Right ventricle myocardium superior (tissue), 1 donor: ENCODE measurements at places on chromosomes 12 and 14.

DNA sequence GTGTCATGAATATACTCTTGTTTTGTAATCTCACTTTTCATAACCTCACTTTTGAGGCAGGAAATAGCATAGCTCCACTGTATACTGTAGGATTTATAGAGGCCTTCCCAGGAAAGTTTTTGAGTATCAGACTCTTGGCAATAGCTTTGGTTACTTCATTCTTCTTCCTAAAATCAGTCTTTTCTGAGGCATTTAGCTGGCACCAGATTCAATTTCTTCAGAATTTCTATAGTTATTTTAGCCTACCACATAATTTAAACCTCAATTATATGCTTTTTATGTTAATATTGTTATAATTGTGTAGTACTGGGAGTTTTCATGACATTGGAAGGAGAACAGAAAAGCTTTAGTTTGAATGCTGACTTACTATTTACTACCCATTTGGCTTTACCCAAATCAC is 322.3 kb upstream of the FAR2 start:
- DNase-seq, result no peak

DNA sequence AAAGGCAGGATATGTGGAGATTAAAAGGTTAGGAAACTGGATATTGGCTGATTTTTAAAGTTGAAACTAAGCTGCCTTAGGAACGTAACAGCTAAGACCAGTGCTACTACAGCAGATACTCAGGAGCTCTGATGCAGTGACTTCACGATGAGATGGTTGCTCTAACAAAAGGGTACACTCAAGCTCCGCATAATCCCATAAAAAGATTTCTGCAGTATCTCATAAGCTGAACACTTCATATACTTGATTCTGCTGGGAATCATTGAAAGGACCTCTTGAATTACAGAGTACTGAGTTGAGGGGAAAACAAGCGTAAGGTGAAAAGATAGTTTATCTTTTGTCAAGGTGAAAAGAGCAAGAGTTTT is 3.7 kb downstream of the RNF10 start:
- no peak for DNase-seq

GRCh38 chr12:108446766-108447165 is 68.3 kb upstream of the FICD start:
- peak; percentile 64 for DNase-seq

GRCh38 chr14:37230551-37231194 is 32.9 kb downstream of the MIPOL1 start:
- DNase-seq, result no peak

DNA sequence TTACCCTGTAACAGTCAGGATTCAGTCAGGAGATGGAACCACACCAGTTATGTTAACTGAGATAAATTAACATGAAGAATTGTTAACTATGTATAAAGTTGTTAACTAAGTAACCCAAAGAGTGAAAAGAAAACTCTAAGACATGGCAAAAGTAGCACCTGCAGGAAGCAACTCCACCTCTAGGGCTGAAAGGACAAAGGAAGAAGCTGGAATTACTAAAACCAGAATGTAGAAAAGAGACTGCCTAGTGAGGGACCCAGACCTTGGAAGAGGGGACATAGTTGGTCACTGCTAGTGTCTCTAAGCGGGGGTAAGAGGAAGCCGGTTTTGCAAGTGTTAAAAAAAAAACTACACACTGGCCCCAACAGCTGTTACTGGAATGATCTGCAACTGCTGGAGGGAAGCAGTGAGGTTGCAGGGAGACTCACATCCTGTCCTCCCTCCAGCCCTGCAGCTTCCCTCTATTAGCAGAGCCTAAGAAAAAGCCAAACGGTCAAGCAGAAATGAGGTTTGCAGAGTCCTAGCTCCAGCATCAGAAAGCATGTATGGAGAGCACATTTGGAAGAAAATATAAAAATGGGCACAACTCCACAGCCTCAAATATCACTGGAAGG is 39.8 kb downstream of the GPR135 start:
- DNase-seq, result no peak

DNA sequence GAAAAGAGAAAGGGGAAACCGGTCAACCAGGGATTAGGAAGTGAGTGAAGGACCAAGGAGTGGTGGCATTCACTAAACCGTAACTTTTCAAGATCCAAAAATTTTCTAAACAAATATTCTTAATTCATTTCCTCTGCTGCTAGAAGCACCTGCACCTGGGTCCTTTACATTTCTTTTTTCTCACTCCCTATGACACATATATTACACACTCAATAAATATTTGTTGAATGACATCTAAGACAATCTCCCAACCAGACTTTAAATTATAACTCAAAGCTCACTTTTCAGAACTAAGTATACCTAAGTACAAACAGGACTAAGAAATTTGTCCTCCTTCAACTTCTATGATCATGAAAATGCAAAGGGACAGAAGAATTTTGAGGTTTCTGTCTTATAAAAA is 11.1 kb downstream of the TTC5 start:
- DNase-seq, result no peak

- DNase-seq, result no peak
Observed at GRCh38 chr14:48398675-48399282, 723.4 kb upstream of the MDGA2 start.

- DNase-seq, result no peak
Observed at GRCh38 chr12:102965281-102966155, 8.0 kb downstream of the ASCL1 start.
